ENCODE measurements at places on chromosomes 2 and 18.

DNA sequence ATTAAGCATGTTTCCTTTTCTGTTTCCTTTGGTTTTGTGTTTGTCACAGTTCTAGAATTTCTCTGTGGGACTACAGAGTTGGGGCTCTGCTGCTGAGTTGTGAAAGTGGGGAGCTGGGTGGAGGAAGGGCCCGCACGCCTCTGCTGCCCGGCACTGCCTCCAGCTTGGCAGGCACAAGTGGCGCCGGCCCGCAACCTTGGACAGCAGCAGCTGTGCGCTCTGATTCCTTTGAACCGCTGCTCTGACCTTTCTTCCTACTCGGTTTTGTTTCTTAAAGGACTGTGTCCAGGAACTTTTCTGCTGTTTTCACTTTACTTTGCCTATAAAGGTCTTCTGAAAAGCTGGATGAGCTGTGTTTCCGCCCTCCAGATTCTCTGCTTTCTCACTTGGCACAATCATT, 137.6 kb upstream of the ALPP start:
- DNase-seq, result no peak

DNA sequence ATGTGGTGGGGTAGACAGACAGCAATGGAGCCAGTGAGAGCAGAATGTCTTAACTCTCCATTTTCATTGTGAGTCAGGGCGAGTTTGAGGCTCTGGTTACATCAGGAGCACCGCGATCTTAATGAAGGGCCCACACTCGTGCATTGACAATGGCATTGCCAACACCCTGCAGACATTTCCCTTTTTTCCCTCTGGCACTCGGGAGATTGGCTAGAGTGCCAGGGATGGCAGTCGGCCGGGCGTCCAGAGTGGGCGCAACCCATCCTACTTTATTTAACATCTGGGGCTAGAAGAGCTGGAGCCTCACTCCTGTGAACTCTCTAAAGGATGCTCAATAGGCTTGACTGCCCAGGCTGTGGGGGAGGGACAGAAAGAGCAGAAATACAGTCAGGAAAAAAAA, 9.7 kb downstream of the PROKR1 start:
- no peak for DNase-seq

- DNase-seq, result no peak
Observed at GRCh38 chr2:160294889-160295288, 94.8 kb upstream of the ITGB6 start.

GRCh38 chr2:197372592-197372991, 62.0 kb upstream of the ANKRD44 start:
- DNase-seq, result no peak

- DNase-seq, result no peak
Observed at GRCh38 chr2:239636808-239637207, 236.0 kb upstream of the HDAC4 start.

- no peak for DNase-seq
Observed at GRCh38 chr2:233090879-233091278, 30.7 kb downstream of the INPP5D start.

- DNase-seq, result no peak
Observed at GRCh38 chr18:35027206-35027605, 14.0 kb upstream of the MAPRE2 start.

- DNase-seq, result no peak
Observed at GRCh38 chr2:101806701-101807100, 109.2 kb downstream of the MAP4K4 start.

DNA sequence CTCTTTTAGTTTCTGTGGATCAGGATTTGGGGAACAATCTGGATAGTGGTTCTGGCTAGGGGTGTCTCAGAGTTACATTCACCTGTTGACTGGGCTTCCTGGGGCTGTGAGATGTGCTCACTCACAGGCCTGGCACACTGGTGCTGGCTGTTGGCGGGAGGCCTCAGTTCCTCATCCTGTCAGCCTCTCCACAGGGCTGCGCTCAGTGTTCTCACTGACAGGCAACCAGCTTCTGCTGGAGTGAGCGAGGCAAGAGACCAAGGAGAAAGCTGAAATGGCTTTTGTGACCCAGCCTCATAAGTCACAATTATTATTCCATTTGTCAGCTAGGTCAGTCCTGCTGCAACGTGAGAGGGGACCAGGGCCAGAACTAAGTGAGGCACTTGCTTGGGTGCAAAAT, 180.6 kb upstream of the GLI2 start:
- DNase-seq, result no peak

DNA sequence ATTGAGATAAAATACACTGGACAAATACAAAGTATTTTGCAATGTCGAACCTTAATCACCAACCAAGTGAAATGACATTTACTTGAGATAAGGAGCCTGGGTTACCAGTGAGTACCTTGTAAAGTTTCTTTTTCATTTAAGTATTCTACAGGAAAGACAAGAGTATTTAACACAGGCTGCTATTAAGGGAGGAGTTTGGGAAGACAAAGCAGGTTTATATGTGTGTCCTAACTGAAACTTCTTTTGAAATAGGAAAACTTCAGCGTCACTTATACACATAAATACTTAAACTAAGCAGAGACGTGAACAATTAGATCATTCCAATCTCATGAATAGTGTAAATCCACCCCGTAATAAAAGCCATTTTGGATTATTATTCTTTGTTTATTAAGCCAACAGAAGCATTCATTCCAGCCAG, 126.7 kb upstream of the CYP26B1 start:
- no peak for DNase-seq
